ENCODE measurements at places on chromosomes 7 and 10.

GRCh38 chr7:100220586-100221230, 959 bp downstream of the PVRIG start:
- DNase-seq, result no peak

DNA sequence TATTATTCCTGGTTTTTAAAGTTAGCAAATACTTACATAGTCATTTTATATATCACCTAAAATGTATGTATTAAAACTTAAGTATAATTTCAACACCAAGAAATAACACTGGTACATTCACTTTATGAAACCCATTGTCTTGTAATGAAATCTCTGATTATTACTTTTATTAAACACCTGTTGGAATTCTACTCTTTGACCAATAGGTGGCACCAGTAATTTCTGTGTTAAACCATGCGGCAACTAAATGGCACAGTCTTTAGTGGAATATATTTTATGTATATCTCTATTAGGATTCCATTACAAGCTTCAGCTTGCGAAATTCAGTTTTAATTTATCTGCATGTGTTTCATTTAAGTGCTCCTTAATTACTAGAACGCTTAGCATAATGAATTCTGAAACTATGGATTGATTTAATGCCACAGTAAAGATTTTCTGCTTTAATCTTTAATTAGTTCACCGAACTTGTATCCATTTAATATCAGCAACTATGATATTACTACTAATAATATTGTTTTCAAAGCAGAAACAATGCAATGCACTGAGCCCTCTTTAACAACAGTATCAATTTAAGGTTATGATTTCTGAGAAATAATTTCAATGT, 181.3 kb downstream of the MAGI2 start:
- no peak for DNase-seq

GRCh38 chr7:44310221-44310848, 15.1 kb downstream of the CAMK2B start:
- no peak for DNase-seq

GRCh38 chr10:43230909-43231522, 35.8 kb downstream of the RASGEF1A start:
- DNase-seq, result no peak

DNA sequence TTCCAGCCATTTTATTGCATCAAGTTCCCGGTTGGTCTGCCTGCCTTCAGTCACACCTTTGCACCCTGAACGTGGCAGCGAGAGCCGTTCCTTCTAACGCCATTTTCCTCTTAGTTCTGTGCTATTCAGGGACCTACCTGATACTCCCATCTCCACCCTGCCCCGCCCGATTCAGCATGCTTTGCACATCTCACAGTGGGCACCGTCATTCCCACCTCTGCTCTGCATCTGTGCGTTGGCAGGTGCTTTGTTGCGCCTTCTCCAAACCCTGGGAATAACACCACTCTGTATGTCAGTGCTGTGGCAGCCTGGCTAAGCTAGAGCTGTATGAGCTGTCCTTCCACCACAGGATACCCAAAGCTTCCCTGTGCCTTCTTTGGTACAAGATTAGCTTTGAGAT, 96.8 kb downstream of the ACTR3B start:
- no peak for DNase-seq

DNA sequence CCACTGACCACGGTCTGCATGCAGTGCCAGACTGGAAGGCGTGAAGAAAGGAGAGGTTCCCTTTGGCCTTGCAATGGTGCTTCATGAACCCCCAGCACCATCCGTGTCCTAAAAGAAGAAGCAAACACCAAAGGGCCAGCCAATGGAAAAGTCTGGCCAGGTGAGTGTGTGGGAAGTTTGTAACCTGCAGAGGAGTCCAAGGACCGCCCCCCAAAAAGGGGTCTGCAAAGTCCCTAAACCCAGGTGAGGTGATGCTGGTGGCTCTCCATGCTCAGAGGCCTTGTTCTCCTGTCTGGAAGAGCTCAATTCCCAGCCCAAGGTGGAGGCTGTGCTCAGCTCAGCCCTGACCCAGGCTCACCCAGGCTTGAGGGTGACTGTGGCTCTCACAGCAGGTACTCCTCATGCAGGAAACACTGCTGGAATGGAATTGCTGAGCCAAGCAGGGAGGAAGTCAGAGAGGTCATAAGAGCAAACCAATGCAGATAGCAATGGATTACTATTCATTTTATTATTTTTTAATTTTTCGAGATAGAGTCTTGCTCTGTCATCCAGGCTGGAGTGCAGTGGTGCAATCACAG, 52.4 kb upstream of the NANOS1 start:
- no peak for DNase-seq

- DNase-seq, result no peak
Measured at GRCh38 chr10:42986633-42987032, 90.2 kb upstream of the RET start.

GRCh38 chr10:109961174-109962001, 38.1 kb upstream of the XPNPEP1 start:
- DNase-seq, result no peak

GRCh38 chr10:84098667-84099066, 40.6 kb upstream of the GHITM start:
- no peak for DNase-seq

DNA sequence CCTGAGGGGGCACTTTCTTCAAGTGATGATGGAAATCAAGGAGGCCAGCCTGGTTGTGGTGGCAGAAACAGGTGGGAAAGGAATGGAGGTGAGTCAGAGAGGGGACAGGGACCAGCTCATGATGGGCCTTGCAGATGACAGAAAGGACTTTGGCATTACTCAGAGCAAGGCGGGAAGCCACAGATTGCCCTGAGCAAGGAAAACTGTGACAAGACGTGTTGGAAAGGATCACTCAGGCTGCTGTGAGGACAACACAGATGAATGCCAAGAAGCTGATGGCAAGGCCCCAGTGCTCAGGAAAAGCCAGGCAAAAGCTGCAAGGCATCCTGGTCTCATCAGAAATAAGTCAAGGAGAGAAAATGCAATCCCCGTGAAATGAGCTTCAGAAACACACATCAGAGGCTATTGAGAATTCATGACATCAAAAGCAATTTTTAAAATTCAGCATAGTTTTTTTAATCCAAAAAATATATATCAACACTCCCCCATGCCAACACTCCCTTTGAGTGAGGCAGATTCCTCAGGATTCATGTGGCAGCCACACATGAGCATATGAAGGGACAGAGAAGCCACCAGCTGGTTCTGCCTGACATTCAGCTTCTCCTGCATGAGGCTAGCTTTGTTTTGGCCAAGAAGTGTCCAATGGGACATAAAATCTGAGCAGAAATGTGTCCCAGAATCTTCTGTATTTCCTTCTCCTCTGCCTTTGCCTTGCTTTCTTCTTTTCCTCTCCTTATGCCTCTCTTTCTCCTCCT, 244.5 kb upstream of the MYO3A start:
- DNase-seq, result no peak

GRCh38 chr10:77582710-77583115, 54.9 kb downstream of the KCNMA1 start:
- DNase-seq, result no peak

DNA sequence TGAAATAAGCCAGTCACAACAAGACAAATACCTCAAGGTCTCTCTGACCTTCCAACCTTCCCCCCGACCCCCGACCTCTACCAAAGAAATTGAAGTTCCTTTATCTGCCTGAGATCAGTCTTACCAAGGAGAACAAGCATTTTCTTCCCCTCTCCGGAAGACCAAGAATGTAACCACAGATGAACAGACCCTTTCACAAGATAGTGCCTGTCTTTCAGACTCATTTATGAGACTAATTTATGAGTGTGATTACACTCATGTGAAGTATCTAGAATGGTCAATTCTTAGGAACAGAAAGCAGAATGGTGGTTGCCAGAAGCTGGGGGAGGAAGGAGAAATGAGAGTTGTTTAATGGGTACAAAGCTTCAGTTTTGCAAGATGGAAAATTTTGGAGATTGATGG, 108.9 kb upstream of the MKLN1 start:
- DNase-seq, result no peak

DNA sequence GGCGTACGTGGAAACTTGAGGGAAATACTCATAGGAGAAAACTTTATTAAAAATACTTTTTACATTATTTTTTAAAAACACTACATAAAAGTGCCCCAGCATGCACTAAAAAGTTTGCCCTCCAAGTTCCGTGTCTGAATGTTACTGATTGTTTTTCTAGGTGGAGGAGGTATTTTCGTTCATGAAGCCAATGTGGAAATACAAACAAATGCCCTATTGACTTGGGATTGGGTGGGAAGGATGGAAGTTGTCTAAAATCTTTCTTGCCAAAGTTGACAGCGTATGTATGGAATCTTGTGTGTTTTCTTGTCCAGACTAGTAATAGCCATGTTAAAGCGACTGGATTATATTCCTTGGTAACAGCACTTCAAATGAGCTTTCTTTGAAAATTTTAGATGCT, 1.2 kb downstream of the PROSER2 start:
- DNase-seq, result no peak

- DNase-seq, result no peak
Measured at GRCh38 chr10:112189465-112189864, 5.9 kb upstream of the GPAM start.

GRCh38 chr10:69329721-69330178, 51.5 kb downstream of the HK1 start:
- DNase-seq, result no peak

- DNase-seq, result no peak
Measured at GRCh38 chr7:139117599-139118233, 8.2 kb upstream of the ZC3HAV1 start.

- DNase-seq, result no peak
Measured at GRCh38 chr10:112973046-112973445, 23.0 kb downstream of the TCF7L2 start.

DNA sequence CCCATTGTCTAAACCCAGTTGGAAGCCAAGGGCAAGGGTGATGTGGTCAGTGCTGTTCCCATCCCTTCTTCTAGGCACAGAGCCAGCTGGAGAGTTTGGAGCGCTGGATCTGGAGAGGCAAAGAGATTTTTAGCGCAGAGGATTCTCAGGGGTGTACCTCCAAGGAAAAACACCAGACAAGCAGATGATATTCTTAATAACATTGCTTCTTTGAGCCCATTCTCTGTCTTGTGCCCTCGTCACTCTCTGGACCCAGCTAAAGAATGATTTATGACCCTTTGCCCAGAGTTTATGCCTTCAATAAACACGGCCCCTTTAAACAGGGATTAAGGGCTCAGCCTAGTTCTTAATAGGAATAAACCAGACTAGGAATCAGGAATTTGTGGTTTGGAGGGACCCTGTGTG, 4.7 kb upstream of the HIP1 start:
- no peak for DNase-seq

GRCh38 chr10:102627291-102627735, 17.0 kb upstream of the TRIM8 start:
- no peak for DNase-seq

GRCh38 chr10:133400624-133401424, 6.9 kb downstream of the MTG1 start:
- no peak for DNase-seq

- no peak for DNase-seq
Measured at GRCh38 chr10:6135039-6135438, 46.2 kb downstream of the RBM17 start.

DNA sequence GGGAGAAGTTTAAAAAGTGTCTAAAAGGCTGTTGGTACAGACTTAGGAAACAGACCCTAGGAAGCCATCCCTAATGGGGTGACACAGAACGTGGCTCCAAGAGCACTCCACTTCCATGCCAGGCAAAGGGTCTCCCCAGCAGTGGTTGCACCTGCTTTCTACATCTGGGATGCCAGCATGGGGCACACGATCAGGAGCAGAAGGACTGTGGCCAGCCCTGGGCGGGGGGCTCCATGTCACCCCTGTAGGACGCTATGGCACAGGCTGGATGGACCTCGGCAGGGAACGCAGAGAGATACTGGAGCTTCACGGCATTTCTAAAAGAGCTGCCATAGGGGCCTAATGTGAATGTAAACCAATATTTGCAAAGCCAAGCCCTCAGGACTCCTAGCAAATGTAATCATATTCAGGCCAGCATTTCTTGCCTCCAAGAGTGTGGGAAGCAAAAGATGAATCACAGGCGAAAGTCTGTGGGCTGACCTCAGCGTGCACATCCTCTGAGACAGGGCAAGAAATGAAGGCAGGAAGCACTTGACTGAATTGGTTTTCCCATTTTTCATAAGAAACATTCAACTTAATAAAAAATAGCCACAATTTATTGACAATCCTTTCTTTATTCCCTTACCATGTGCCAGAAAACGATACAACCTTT, 93.9 kb downstream of the ATXN7L1 start:
- DNase-seq, result no peak

DNA sequence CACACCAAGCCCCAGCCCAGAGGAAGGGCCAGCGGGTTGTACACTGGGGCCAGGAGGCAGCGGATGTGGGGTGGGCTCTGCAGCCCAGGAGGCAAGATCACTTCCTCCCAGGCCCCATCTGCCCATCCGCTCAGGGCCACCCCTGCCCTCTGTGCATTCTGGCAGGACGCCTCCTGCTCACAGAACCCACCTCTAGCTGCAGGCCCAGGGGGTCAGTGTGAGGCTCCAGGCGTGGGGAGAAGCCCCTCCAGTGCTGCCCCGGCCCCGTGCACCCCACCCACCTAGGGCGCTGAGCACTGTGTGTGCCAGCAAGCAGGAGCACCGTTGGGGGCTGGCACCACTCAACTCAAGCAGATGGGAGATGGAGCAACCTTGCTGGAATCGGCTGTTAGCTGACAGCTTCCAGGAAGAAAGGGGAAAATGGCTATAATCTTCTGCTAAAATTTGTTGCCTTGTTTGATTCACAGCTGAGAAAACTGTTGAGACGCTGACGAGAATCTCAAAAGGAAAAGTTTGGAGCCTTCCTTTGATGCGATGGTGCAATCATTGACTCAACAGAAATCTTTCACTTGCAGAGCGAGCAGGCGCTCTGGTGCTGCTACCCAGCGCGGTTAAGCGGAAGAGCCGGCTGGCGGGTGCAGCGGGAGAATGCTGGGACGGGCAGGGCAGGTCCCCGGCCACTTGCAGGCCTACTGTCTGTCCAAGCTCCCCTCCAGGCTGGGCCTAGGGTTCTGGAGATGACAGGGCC, 276.1 kb downstream of the ELFN1 start:
- no peak for DNase-seq

DNA sequence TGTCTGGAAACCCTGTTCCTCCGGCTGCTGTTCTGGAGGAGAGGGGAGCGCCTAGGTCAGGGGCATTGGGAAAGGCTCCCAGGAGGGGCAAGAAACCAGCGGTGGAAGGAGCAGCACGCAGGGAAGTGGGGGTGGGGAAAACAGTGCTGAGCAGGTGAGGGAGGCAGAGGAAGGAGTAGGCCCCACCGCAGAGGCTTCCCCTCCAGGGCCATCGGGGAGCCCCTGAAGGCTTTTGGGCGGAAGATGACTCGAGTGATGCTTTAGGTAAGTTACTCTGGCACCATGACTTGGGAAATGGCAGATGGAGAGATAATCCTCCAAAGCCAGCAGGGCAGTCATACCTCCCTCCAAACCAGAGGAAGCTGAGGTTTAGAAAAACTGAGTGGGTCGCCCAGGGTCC, 106.5 kb upstream of the ANLN start:
- DNase-seq, result no peak

- no peak for DNase-seq
Measured at GRCh38 chr10:117462816-117463544, 79.6 kb upstream of the EMX2 start.
